ENCODE measurements at places on chromosomes 1 and 21.

- DNase-seq = no peak
These were observed 50.3 kb upstream of the L1TD1 start for GRCh38 chr1:62144238-62144831.

DNA sequence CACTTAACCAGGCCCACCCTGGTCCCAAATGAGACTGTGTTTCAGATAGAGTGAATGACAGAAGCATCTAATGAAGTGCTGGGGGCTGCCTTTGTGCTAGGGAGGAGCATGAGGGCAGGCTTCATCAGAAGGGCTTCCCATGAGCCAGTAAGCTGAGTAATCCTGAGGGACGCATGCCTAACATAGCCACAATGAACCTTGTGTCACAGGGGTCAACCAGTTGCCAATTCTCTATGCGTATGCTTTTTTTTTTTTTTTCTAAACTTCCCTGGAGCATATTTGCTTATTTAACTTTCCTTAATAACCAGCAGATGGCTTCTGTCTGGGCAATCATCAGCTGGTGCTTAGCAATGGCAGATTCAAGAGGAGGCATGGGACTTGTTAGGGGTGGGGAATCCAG, 25.5 kb upstream of the CYP2J2 start:
- no peak for DNase-seq

GRCh38 chr1:27773826-27774445, 917 bp downstream of the STX12 start:
- no peak for DNase-seq

- no peak for DNase-seq
These were observed 10.8 kb downstream of the HHAT start for GRCh38 chr1:210339500-210339899.

DNA sequence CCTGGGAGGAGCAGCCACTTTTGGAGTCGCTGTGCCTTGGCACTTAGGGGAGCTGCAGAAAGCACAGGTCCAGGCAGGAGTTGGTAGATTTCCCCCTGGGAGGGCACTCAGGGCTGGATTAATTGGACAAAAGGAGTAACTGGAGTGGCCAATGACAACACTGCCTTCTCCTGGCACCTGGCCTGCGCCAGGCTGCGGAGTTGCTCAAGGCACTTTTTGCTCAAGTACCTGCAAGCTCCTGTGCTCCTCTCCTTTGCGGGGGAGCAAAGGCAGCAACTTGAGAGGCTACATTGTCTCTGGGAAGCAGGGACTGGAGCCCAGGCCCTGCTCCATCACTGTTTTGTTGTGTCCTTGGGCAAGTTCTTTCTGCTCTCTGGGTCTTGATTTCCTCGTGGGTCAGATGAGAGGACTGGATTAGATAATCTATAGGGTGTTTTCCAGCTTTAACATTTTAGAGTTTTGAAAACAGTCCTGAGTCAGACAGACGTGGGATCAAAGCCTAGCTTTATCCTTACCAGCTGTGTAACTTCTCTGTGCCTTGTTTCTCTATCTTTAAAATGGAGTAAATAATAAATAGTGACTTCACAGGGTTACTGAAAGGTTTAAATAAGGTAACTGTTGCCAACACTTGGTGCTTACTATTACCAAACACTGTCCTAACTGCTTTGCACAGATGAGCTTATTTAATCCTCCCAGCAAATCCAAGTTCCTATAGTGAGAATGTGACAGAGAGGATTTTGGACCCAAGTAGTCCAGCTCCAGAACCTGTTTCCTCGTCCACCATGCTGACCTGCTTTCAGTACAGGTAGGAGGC, 18.0 kb upstream of the GRHL3 start:
- no peak for DNase-seq

GRCh38 chr1:156740237-156740740, 599 bp downstream of the MRPL24 start:
- no peak for DNase-seq

DNA sequence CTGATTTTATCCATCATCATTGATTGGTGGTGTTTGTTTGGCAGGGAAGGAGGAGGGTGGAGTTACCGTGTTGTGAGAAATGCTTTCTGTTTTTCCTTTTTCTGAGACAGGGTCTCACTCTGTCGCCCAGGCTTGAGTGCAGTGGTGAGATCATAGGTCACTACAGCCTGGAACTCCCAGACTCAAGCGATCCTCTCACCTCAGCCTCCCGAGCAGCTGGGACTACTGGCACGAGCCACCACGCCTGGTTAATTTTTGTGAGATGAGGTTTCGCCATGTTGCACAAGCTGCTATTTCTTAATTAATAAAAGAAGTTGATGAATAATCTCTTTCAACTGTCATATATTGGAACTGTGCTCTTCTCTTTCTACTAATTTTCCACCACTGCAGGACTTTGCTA, 44.3 kb downstream of the HUNK start:
- no peak for DNase-seq

DNA sequence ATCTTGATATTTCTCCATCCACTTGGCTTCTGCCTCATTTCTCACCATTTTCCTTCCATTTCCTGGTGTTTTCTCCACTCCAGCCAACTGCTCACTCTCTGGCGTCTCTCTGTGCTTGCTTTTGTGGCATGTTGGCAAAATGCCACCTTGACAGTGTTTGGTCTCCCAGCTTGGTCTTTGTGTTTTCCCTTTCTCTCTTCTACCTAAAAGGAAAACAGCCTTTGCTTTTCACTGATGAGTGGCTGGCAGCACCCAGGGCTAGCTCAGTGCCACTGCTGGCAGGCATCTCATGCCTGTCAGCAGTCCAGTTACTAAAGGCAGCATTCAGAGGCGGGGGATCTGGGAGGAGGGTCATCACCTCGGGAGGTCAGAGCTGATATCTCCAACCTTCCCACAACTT, 55.3 kb upstream of the DSCAM start:
- no peak for DNase-seq

GRCh38 chr21:39097981-39098380, 85.3 kb downstream of the PSMG1 start:
- no peak for DNase-seq

DNA sequence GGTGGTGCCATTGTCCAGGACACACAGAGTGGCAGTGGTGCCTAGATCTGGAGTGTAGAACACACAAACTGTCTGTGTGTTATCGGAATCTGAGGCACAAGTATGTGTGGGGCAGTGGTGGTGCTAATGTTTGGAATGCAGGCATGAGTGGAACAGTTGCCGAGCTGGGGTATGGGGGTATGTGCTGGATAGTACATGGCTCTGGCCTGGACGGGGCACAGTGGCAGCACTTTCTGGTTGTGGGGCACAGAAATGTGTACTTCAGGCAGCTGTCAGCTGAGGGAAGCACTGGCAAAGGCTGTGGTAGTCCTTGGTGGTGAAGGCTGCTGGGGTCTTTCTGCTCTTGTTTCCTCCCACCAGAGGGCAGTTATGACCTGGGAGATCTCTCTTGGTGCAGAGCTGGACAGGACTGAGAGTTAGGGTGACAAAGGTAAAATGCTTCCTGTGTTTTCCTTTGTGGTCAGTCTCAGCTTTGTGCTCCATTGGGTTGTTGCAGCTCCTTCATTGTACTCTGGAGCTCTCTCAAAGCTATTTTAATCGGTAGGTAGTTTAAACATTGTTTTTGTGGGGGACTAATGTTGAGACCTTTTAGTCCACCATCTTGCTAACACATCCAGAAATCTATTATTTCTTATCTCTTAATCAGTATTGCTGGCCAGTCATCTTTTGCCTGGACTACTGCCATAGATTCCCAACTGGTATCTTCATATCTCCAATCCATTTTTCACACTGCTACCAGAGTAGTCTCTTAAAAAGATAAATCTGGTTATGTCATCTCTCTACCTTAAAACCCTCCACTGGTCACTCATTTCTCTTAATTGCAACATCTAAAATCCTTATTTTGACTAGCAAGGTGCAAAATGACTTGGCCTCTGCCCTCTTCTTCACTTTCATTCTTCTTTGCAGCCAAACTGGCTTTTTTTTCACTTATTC, 83.9 kb upstream of the NBPF4 start:
- DNase-seq = no peak
